Pons (tissue), 1 donor: ENCODE measurements at places on chromosomes 4 and X.

- no peak for DNase-seq
Observed at GRCh38 chrX:20514358-20514757, 247.6 kb upstream of the RPS6KA3 start.

DNA sequence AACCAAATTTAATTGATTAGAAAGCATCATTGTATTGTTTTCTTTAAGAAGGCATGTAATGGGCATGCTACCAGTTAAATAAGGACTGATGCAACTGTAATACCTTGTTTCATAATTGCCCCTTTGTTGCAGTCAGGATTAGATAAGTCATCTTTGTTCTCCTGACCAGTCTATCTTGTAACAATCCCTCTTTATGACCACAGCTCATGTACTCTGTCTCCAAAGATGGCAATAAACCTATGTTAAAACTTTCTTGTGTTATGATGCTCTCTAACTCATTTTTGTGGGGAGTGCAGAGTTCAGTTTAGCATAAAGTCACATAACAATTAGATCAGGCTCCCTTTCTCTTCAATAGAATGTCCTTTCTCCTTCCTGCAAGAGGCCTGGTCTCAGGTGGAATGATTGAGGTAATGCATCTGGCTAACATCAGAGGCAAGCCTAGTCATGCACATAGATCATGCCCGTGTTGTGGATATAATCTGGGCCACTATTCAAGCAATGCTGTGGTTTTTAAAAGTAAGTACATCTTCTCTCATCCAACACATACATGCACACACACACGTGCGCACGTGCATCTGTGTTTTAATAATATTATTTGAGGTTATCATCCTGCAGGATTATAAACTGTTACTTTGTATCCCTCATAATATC lies 45.6 kb downstream of the TMEM154 start:
- peak; percentile 14 for DNase-seq

DNA sequence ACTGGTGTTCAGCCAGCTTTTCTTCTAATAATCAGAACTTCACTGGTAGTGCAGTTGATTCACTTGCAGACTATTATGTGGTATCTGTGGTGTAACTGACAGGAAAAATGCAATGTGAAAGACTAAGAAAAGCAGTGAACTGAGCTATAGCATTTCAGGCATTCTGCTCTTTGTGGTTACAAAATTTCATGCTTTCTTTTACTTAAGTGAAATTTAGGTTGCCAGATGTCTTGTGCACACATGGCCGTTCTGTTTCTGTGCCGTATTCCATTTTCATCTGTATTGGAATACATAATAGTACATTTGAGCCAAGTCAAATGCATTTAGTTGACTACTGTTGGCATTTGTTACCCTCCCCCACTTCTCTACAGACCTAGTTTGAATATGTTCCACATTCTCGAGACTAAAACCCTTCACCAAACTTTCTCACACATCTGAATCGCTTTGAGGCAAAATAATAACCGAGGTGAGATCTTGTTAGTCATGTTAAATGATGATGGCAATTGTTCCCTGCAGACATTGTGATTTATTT lies 8.2 kb downstream of the RTL3 start:
- no peak for DNase-seq

GRCh38 chr4:39331191-39331590 lies 35.0 kb downstream of the RFC1 start:
- no peak for DNase-seq

DNA sequence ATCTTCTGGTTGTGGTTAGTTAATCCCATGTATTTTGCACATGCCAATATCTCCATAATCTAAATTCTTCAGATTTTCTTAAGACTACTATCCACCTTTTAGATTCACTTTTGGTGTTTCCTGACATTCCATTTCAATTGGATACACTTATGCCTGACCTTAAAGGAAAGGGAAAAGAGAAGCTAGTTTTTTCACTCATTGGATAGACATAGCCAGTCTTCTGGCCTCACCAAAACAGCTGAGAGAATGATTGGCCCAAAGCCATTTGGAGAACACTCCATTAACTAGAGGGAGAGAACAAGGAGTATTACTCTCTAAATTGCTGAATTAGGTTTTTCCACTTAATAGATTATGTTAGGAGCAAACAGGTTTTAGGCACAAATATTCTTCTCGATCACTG lies 4.0 kb downstream of the PRPS1 start:
- DNase-seq: no peak

DNA sequence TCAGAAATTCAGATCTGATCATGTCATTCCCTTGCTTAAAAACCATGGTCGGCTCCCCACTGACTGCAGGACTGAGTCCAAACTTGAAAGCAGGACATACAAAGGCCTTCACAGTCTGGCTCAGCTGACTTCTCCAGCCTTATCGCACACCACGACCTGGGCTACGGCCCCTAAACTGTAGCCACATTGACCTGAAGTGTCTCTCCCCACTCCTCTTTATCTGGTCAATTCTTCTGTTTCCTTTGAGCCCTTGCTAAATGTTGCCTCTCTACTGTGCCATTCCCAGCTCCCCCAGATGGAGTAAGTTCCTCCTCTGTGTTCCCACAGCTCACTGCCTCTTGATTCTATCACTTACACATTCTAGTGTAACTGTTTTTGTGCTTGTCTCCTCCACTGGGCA lies 60.5 kb upstream of the CITED1 start:
- no peak for DNase-seq

DNA sequence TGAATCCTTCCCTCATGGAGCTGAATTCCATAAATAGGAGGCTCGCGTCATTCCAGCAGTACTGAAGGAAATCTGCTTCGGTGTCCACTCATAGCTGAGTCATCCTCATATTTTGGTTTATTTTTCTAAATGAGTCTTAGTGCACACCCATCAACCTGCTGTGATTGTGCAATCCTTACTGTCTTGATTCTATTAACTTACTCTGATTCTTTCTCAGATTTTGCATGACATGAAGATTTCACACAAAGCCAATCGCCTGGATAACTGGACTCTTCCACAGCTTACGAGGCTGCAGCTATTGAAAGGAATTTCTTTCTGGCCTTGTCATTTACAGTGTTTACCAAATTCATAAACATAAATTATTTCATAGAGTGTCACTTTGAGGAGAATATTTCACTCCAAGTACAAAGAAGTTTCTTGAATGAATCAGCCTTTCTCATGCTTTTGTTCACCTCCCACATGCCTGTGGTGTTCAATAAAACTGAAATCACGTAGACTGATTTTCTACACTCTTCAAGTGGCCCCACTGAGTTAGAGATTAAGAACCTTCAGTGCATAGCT lies 207.6 kb upstream of the SLITRK2 start:
- no peak for DNase-seq

DNA sequence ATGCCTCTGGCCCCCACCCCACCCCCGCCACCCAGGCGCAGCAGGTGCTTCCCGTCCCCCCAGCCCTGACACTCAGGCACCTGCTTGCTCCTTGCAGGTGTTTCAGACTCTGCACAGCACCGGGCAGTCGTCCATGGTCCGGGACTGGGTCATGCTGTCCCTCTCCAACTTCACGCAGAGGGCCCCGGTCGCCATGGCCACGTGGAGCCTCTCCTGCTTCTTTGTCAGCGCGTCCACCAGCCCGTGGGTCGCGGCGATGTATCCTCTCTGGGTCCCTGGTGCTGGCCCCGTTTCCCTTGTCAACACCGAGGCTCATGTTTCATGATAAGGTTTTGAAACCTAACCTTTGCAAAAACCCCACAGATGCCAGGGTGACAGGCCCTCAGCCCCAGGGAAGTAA lies 10.2 kb upstream of the MSANTD1 start:
- no peak for DNase-seq

DNA sequence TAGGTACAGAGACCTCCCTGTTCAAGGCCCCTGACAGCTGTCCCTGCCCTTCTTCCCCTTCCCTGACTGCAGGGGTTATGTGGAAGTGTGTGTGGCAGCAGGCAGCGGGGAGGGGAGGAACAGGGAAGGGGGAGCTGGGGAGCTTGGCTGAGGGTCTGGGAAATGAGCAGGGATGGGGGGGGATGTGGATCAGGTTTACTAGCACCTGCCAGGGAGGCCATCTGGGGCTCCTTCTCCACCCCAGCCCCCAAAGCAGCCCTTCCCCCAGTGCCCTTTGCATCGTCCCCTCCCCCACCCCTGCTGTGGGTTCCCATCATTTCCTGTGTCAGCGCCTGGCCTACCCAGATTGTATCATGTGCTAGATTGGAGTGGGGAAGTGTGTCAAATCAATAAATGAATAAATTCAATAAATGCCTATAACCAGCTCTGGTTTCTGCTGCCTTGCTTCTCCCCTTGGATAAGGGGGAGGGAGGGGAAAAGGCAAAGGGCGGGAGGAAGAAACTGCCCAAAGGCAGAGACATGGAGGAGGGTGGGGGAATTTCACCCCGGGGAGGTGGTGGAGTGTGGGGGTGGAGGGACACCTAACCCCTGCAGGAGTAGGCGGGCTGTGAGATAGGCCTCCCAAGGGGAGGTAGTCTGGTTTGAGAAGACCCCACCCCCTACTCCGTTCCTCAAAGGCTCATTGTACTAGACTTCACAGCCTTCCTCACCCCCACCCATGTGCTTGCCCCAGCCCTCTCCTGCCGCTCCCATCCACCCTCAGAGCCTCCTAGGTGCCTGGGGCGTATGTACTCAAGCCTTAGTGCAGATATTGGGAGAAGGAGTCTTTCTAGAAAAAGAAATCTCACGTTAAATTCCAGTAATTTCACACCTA lies 3.2 kb downstream of the CXorf65 start:
- DNase-seq: no peak

DNA sequence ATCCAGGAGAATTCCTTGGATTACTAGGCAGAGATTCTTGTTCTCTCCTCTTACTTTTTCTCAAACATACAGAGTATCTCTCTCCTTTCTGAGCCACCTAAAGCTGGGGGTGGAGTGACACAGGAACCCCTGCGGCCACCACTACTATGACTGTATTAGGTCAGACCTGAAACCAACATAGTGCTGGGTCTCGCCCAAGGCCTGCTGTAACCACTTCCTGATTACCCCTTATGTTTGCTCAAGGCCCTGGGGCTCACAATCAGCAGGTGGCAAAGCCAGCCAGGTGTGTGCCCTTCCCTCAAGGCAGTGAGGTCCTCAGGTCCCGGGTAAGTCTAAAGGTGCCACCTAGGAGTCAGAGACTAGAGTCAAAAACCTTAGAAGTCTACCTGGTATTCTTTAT lies 166.4 kb downstream of the PARM1 start:
- DNase-seq: no peak

GRCh38 chrX:52870046-52870445 lies 2.2 kb upstream of the XAGE3 start:
- DNase-seq: no peak

- DNase-seq: no peak
Observed at GRCh38 chr4:3847211-3847940, 81.2 kb downstream of the ADRA2C start.

DNA sequence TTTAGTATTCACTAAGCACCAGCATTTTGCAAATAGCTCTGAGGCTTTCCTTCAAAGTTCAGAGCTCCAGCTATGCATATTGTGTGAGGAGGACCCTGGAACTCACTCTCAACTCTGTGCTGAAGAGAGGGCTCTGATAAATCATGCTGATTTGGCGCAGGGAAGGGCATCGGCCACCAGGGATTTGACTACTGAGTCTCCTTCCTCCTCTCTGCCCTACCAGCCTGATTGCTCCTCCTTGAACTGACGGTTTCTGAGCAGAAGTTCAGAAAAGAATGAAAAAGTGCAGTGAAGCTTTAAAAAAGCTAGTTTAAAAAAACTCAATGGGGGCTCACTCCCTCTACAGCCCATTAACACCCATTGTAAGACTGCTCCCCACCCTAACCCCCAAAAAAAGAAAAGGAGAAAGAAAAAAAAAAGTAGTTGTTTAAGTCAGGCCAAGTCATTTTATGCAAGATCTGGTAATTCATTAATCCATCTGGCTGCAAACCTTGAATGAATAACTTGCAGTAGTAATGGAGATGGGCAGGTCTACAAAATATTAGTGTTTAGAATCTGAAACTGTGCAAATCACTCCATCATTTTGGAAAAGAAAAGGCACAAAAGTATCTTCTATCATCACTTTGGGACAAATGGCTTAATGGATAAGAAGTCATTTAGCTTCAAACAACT lies 13.3 kb downstream of the PPARGC1A start:
- DNase-seq: no peak

- DNase-seq: no peak
Observed at GRCh38 chr4:75678473-75678872, 5.3 kb upstream of the G3BP2 start.

GRCh38 chr4:123265443-123265842 lies 131.2 kb upstream of the SPRY1 start:
- DNase-seq: no peak

DNA sequence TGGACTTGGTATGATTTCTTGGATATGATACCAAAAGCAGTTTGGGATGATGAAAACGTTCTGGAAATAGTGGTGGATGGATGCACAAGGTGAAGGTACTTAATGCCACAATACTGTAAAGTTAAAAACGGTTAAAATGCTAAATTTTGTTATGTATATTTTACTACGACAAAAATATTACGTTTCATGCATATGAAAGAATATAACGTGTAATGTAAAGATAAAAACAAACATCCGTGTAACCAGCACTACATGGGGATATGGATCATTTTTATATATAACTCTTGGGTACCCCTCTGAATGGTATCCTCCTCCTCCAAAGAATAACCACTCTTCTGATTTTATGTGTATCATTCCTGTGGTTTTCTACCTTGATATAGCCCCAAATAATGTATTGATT lies 862 bp upstream of the CENPU start:
- no peak for DNase-seq

DNA sequence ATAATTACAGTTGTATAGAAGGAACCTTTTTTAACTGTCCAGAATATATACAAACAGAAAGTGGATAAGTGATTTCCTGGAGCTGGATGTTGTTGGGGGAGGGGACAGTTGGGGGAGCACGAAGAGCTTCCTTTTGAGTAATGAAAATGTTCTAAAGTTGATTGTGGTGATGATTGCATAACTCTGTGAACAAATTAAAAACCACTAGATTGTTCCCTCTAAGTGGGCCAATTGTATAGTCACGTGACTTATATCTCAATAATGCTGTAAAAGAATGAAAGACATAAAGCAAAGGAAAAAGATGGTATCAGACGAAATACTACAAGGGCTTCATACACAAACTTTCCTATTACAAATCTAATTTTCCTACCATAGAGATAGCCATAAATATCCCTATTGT lies 2.7 kb downstream of the CT55 start:
- no peak for DNase-seq

DNA sequence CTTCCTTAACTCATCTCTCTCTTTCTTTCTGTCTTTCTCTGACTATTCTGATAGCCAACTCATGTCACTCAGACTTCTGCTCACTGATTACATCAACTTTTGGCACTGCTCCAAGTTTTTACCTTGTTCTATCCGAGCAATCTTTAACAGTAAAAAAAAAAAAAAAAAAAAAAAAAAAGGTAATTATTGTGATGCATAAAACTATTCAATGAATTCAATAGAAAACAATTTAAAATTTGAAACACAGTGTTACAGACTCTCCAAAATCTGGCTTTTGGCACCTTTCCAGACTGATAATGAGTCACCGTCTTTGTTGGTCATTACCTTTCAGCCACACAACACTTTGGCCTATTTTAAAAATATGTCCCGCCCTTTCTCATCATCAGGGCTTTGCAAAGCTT lies 229.5 kb downstream of the GALNTL6 start:
- DNase-seq: no peak

GRCh38 chrX:139831675-139832456 lies 101.0 kb downstream of the ATP11C start:
- DNase-seq: no peak
